Pulmonary artery endothelial cell (primary cell): ENCODE measurements at places on chromosomes 3 and 15. TPM values are rescaled to one million over a fixed set of nuclear protein-coding genes. Genes with fewer than 3 reads are reported as not detected.

DNA sequence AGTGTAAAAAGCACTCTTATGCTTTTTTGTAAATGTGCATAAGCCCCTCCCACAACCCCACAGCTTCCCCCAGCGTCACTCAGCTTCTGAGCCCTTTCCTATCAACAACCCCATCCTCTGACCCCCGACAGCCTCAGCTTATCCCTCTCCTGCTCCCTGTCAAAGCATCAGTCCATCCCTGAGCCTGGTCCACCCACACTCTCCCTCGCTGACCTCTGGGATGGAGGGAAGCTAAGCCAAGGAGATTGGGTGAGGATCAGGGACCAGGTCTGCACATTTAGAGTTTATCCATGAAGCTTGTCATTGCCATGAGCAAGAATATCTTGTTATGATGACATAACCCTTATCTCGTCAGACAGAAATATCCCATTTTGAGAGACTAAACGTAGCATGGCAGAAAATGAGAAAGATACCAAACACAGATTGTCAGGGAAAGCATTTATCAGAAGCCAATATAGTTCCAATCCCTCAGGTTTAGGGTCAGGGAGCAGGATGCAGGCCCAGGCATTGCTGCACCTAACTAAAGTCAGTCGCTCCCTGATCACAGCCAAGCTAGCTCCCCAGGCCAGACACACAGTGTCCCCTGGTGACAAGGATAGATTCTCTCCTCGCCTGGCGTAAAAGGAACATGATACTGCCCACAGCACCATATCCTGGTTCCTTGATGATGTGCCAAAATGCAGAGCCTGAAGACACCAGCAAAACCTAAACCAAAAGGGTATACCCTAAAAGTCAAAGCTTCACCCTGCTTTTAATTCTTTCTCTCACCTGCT is 66.9 kb downstream of the DCLK3 start:
- DNase-seq = no peak

DNA sequence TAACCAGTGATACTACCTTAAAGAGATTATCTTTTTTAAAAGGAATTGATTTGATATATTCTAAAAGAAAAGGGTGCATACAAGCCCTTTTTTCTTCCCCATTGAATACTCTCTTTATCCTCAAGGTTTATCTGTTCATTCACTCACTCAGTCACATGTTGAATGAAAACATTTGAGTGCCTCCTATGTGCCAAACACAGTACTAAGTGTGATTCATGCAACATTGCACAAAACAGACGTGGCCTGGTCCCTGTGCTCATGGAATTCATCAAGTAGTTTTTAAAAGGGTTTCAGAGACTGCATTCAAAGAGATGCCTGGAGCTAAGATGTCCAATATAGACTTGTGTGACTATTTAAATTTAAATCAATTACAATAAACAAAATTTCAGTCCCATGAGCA is 462.2 kb upstream of the MDFIC2 start:
- DNase-seq = no peak

DNA sequence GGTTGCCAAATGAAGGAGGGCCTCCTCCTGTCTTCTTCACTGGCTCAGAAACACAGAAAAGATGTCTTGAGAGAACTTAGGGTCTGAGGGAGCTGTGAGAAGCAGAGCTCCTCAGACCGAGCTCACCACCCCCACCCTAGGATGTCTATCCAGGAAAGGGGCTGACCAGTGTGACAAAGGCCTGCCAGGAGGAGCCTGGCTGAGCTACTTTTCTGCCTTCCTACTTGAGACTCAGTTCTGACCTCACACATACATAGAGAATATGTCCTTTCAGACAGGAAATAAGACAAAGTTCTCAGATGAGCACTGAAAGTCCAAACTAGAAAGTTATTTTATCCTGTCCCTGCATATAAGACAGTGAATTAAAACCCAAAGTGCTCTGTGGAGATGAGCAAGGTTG is 54.5 kb downstream of the KIF9 start:
- DNase-seq = no peak

DNA sequence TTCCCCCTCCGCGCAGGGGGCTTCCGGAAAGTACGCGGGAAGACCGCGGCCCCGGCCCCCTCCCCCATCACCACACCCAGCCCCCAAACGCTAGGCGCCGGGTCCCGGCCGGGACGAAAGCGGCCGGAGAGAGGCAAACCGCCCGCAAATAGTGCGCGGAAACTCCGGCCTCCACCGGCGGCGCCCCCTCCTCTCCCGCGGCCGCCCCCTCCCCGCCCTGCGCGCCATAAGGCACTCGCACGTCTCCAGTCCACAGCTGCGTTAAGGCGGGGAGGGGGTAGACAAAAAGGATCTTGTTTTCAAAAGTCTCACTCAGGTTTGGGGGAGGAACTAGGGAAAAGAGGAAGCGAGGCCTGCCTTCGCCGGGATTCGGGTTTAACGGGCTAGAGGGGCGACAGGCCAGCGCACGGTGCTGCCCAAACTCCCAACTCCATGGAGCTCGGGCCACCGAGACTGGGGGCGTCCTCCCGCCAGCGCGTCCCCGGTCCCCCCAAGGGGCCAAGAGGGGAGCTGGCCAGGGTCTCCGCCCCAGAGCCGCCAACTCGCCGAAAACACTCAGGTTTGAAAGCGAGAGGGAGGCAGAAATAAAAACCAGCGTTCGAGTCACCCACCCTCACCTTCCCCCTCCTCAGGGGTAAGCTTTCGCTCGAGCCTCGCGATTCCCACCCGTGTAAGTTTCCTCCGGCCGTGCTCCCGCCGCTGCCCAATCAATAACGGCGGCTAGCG is 1.8 kb downstream of the ANP32A start:
- no peak for DNase-seq

- DNase-seq = no peak
Measured at GRCh38 chr15:70284438-70285214, 186.9 kb upstream of the TLE3 start.

DNA sequence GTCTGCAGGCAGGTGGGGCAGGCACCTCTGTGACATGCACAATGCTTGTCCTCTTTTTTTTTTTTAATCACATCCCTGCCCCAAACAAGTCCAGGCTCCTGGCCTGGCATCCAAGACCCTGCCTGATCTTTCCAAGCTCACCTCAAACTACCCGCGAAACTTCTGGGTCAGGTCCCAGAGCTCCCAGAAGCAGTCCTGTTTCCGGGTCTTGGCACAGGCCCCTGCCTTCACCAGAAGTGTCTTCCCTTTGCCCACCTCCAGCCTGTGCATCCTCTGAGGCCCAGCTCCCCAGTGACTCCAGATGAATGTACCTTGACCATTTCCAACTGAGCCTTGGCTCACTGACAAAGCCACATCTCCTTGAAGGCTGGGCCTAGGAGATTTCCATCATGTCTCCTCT is 23.0 kb downstream of the PLA2G4E start:
- DNase-seq = no peak

- DNase-seq = no peak
Measured at GRCh38 chr15:57217778-57218598, 158.3 kb upstream of the CGNL1 start.

GRCh38 chr15:97456521-97457202 is 503.8 kb upstream of the ARRDC4 start:
- no peak for DNase-seq

DNA sequence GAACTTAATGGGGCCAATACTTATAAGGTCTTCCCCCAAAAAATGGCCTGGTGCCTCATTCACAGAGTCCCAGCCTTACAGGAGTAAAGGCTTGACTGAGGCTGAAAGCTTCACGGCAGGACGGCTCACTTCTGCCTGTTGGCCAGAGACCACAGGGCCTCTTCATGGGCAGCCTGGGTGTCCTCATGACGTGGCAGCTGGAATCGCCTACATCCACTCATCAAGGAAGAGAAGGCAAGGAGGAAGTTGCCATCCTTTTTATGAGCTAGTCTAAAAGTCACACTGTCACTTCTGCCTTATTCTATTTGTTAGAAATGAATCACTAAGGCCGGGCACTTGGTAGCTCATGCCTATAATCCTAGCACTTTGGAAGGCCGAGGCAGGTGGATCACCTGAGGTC is 89.3 kb upstream of the DGKG start:
- DNase-seq = no peak

- DNase-seq = no peak
Measured at GRCh38 chr15:56128081-56128480, 115.6 kb downstream of the RFX7 start.

DNA sequence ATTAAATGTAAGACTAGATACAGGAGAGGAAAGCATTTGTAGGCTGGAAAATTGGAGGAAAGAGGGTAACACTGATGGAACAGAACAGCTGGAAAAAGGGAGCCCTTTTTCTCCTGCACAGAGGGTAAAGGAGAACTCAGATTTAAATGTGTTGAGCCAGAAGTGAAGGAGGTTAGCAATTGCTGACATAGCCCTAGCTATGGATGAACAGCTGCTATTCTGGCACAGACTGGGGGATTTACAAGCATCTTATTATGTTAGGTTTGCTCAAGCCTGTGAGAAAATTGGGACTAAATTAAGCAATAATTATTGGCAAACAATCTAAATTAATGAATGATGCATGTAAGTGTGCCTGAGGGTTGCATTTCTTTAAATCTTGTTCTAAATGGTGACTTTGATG is 40.6 kb upstream of the PRR20G start:
- no peak for DNase-seq

DNA sequence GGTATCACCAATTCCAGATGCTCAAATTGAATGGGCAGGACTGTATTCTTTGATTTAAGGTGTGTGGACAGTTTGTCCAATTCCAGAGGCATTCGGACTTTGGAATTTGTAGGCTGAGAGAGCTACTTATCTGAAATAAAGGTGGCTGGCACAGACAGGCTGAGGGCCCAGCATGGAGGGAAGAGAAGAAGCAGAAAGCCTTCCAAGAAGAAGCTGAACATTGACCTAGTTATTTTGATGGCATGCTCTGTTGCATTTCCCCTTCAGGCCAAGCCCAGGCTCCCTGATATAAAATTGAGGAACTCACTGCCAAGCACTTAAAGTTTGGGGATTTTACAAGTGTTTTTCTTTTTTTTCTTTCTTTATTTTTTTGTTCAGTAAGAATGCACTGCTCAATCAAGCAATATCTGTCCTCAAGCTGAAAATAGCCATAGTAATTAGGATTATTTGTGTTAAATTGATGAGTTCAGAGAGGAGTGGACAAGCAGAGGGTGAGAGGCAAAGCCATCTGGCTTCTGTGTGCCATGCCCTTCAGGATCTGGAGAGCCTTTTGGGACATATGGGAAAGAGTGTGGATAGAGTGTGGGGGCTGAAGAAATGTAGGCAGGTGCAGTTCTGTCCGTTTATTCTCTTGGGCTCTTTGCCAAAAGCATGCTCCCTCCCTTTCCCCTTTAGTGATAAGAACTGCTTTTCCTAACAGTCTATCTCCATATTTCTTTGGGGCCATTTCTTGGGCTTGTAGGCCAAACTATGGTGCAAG is 148.9 kb downstream of the OXSM start:
- no peak for DNase-seq

The CP gene
- total RNA-seq = 0.13 and 0.99 TPM in 2 replicates

The TAGLN3 gene
- total RNA-seq = 0.07 TPM in 1 of 2 replicates, not detected in the other

The NOX5 gene
- under 0.01 TPM in 1 of 2 replicates, not detected in the other for total RNA-seq

The SYNM gene
- total RNA-seq = 5.9 and 10.2 TPM in 2 replicates

The PAQR5 gene
- total RNA-seq = 0.07 and 0.13 TPM in 2 replicates

The SHC4 gene
- total RNA-seq = 0.18 and 0.33 TPM in 2 replicates

The GPR176 gene
- 78.3 and 84.3 TPM in 2 replicates for total RNA-seq

The ZSCAN29 gene
- total RNA-seq = 14.6 and 23.7 TPM in 2 replicates

The BSN gene
- under 0.01 TPM in 2 replicates for total RNA-seq
